ENCODE measurements at places on chromosomes 3 and 15.

- no peak for DNase-seq
Measured at GRCh38 chr3:71754610-71755253, 1.1 kb downstream of the GPR27 start.

GRCh38 chr3:29186982-29187725 is 93.7 kb upstream of the RBMS3 start:
- no peak for DNase-seq

- no peak for DNase-seq
Measured at GRCh38 chr3:87246662-87247429, 19.7 kb downstream of the CHMP2B start.

DNA sequence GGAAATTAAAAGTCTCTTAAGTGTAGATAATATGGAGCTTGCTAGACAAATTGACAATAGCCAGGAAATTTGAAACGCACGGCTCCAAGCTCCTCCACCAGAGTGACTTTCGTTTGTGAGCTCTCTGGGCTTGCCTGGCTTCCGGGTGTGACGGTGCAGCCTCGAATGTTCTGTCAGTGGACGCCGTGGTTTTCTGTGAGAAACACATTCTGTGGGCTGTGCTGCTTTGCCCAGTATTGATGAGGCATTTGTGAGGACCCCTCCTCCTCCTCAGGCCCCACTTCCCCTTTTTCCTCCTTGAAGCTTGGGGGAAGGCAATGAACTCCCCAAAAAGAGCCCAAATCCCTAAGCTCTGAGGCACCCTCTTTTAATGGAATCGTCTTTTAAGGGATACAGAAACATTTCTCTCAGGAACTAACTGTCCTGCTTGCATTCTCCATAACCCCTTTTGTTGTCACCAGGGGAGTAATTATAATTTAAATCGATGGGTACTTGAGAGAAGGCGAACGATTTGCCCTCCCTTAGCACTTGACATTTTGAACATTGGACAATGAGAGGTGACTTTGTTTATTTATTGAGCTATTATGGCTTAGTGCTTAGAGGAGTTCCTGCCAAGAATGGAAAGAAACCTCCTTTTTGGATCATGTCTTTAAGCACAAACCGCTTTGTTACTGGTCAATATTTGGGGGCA is 40.8 kb downstream of the POLR2M start:
- DNase-seq: peak; percentile 60

DNA sequence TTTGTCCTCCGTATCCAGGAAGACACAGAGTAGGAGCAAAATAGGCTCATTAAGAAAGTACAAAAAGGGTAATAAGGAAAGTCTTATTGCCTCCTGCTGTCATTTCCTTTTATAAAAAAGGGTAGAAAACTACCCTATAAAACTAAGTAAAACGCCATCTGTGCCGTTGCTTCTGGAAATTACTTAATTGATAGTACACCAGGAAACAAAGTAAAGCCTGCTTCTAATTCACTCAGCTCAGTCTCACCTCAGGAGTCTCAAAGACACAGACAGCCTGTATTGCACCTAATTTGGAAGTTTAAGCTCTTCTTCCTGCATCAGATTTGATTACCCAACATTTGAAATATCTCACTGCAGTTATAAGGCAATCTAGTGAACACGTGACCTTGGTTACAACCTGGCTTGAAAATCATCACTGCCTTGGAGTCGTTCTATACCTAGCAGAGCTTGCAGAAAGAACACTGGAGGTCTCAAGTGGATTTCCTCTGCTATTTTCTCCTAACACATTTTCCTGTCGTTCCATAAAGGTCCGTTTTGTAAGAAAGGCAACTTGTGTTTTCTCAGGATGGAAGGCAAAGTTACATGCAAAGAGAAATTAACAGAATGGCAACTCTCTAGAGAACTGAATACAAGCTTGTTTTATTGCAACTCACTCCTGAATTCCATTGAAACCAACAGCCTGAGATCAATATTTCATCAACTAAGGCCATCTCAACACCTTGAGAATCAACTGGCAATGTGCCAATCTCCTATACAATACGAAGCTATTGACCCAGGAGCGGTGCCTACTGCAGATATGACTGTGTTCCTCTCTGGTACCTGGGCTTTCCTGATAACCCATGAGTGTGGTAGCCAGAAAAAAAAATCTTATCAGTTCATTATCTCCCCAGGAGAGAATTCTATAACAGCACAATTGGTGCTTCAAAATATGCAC is 203.3 kb upstream of the LMCD1 start:
- DNase-seq: no peak

- DNase-seq: no peak
Measured at GRCh38 chr3:151434151-151434890, 26.5 kb downstream of the IGSF10 start.

DNA sequence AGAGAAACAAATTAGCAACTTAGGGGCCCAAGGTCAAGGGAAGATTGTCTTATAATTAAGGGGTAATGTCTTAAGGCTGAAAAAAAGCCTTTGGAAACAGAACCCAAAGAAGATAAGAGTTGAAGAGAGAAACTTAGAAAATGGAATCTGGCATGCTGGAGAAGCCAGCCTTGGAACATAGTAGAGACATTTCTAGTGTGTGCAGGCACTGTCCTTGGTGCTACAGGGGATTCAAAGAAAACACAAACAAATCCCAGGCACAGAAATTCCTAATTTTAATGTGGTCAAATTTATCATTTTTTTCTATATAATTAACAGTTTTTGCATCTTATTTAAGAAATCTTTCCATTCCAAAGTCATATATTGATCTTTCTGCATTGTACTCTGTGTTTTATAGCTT is 89.4 kb downstream of the NR1D2 start:
- no peak for DNase-seq

DNA sequence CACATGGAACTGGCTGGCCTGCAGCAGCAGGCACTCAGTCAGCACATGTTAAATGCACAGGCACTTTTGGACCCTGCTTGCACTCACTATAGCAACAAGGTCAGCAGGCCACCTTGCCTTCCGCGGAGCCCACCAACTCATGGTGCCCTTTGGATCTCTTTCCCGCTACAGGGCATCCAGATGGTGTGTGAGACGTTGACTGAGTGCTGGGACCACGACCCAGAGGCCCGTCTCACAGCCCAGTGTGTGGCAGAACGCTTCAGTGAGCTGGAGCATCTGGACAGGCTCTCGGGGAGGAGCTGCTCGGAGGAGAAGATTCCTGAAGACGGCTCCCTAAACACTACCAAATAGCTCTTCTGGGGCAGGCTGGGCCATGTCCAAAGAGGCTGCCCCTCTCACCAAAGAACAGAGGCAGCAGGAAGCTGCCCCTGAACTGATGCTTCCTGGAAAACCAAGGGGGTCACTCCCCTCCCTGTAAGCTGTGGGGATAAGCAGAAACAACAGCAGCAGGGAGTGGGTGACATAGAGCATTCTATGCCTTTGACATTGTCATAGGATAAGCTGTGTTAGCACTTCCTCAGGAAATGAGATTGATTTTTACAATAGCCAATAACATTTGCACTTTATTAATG is 85.0 kb downstream of the TGFBR2 start:
- DNase-seq: no peak

Data from NCI-H1417 (cell line).